ENCODE measurements at places on chromosomes 2 and 18.

DNA sequence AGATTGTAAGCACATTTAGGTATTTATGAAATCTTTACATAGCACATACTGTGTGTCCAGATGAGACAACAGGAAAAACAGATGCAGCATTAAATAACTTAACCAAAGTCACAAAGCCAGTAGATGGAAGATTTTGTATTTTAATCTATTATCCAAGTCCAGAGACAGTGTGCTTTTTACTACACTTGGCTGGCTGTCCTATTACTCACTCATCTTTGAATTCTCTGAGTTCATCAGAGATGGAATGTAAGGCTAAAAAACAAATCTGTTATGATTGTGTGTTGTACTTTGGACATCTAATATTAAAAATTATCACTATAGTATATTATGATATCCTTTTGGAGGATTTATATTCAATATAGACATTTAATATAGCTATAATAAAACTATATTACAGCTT is 1189.4 kb downstream of the DSC3 start:
- no peak for DNase-seq

DNA sequence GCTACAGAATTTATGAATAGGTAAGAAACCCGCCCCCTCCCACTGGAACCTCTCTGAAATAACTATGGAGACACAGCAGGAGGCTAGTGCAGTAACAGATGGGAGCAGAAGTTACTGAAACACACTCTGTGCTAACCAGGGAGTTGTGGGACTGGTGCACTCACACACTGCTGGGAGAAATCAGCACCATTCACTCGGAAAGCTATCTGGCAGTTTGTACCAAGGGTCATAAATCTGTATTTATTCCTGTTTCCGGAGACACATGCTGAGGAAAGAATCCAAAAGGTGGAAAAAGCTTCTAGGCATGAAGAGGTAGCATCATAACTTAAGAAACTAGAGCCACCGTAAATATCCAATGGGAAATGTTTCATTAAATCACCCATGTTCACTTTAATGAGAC is 39.9 kb downstream of the TGFA start:
- DNase-seq, result no peak

- no peak for DNase-seq
These were observed 171.2 kb upstream of the GLI2 start for GRCh38 chr2:120564213-120565094.

DNA sequence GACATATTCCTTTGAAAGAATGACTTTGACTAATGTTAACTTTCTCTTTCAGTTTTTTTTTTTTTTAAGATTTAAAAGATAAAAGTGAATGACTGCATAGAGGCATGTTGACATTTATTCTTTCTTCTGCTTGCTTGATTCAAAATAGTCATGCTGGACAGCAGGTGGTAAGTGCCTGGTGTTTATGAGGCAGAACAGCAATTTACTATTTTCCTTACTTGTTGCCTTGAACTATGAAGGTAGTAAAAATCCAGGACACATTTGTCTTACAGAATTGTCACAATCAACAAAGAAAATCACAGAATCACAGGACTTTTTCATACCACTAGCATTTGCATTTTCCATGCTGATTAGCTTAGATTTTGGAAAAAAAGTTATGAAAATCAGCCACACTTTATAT is 388.3 kb downstream of the CTNNA2 start:
- DNase-seq, result no peak

- DNase-seq, result no peak
These were observed 79.6 kb downstream of the SPTBN1 start for GRCh38 chr2:54535599-54536195.

GRCh38 chr2:230412371-230412711 is 3.7 kb upstream of the SP100 start:
- DNase-seq, result no peak

DNA sequence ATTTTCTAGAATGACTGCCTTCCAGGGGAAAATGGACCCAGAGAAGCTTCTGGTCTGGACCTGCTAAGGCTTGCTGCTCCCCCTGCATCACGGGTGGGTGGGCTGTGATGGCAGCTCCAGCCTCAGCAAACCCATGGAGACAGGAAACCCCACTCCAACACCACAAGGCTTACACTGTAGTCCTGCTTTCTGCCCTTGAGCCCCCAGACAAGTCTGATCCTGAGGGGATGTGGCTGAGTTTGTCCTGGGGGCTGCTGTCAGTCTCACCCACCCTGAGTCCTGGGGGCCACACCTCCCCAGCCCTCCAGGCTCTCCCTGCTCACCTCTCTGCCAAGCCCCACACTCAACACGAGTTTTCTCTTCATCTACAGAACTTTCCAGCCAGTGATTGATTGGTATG is 279.4 kb downstream of the EIPR1 start:
- no peak for DNase-seq

DNA sequence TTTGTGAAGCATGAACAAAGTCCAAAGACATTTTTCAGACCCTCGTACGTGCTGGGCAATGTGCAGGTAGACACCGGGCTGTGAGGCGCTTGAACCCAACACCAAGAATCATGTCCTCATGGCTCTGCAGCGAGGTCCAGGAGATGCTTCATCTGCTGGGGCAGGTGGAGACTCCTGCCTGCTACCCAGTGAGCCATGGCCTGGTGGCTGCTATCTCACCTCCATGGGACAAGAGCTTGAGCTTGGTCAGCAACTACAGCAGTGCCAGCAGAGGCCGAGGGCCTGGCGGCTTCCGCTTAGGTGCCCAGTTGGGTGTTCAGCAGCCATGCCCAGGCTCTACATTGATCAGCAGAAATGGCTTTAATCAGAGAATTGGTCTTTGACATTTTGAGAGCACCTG is 281.0 kb upstream of the HS6ST1 start:
- DNase-seq, result no peak

DNA sequence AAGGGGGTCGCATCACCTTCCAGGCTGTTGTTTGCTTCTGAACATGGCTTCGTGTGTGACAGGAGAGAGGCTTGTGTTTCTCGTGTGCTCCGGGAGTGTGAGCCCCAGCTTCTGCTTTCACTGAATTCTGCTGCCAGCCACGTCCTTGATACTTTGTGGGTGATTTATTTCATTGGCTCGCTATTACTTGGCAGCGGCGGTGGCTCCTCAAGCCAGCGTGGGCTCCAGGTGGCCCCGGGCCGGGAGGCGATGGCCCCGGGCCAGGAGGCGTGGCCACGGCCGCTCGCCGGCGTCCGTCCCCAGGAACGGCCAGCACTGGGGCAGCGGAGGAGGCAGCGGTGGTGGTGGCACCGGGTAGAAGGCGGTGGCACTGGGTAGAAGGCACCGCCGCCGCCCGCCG is 63.1 kb downstream of the NAPG start:
- DNase-seq, result peak; percentile 46

DNA sequence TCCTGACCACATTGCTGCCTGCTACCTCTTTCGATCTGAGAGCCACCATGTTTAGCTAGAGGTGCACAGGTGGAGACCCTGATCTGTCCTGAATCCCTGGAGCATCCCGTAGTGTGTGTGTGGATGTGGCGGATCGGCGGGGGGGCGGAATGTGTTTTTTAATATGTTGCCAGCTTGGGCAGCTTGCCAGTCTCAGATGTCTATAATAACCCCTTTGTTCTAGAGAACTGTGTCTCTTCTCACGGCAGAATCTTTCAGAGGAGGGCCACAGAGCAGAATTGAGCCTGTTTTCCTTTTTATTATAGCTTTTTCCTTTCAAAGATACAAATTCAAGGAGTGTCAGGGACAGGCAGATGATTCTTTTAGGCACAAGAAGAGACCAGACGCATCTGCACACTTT is 934.1 kb upstream of the KLHL29 start:
- DNase-seq, result no peak

DNA sequence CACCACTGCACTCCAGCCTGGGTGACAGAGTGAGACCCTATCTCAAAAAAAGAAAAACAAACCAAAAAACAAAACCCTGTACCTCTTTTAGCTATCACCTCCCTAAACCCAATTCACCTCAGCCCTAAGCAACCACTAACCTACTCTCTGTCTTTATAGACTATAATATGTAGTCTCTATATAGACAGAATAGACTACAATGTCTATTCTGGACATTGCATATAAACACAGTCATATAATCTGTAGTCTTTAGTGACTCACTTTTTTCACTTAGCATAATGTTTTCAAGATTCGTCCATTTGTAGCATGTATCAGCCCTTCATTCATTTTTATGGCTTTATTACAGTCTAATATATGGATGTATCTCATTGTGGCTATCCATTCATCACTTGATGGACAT is 37.2 kb upstream of the MRPL33 start:
- no peak for DNase-seq

- no peak for DNase-seq
These were observed 219.5 kb upstream of the SKOR2 start for GRCh38 chr18:47470941-47471340.

GRCh38 chr2:224802407-224802806 is 86.2 kb upstream of the CCDC195 start:
- no peak for DNase-seq

Data from NCI-H2029 (cell line).